ENCODE measurements at places on chromosomes 7 and 10. TPM values are rescaled to one million over a fixed set of nuclear protein-coding genes. Genes with fewer than 3 reads are reported as not detected.

The MBLAC1 gene
- polyA plus RNA-seq, result 2.3 TPM

- DNase-seq, result no peak
Measured at GRCh38 chr7:127415060-127415742, 22.7 kb upstream of the ZNF800 start.

GRCh38 chr7:107318523-107319160 is 149.8 kb downstream of the HBP1 start:
- DNase-seq, result no peak

- peak; percentile 72 for DNase-seq
Measured at GRCh38 chr7:36777062-36777461, 52.8 kb upstream of the AOAH start.

- no peak for DNase-seq
Measured at GRCh38 chr7:36208997-36209813, 56.2 kb downstream of the EEPD1 start.

DNA sequence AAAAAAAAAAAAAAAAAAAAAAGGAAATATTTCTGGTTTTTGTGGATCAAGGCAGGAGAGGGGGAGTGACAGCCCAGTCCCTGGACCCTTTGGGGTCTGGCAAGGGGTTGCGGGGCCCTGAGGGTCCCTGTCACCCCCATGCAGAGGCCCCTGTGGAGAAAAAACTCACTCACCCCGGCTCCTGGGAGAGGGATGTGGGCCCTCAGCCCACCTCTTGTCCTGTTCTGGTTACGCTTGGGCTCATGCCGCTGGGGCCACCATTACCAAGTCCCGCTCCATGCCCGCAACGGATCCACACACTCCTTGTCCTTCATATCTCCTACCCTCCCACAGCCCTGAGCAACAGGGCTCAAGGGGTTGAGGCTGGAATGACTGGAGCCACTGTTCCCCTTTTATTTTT is 1.0 kb upstream of the TMEM184A start:
- DNase-seq, result no peak

The HABP2 gene
- not detected for polyA plus RNA-seq

The TLX1 gene
- polyA plus RNA-seq, result not detected

The FANK1 gene
- polyA plus RNA-seq, result not detected

GRCh38 chr10:52599551-52600200 is 172.9 kb downstream of the MBL2 start:
- DNase-seq, result no peak

- no peak for DNase-seq
Measured at GRCh38 chr10:122648599-122649428, 50.8 kb downstream of the C10orf120 start.

The CNTNAP2 gene
- not detected for polyA plus RNA-seq

DNA sequence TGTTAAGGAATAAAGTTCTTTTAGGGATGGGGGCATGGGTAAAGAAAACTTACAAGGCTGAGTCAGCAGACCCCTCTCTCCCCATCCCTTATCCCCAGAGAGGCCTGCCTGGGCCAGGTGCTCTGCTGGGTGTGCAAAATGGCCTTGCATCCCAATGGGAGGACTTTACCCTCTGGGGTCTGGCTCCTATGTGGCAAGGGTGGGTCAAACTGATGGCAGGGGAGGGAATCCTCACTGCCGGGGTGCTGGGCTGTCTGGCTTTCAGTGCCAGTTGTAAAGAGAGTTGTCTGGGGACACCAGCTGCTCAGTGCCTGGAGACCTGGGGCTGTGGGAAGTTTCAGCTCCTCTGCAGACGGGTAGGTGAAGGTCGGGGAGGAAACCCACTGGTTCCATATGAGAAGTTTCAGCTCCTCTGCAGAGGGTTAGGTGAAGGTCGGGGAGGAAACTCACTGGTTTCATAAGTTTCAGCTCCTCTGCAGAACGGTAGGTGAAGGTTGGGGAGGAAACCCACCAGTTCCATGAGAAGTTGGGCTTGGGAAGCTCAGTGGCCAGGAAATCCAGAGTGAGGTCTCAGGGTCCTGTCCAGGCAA is 127.2 kb upstream of the PODXL start:
- no peak for DNase-seq

The RNF133 gene
- not detected for polyA plus RNA-seq
